Epithelial cell of proximal tubule (primary cell): ENCODE measurements at places on chromosomes 7 and 10. TPM values are rescaled to one million over a fixed set of nuclear protein-coding genes. Genes with fewer than 3 reads are reported as not detected.

DNA sequence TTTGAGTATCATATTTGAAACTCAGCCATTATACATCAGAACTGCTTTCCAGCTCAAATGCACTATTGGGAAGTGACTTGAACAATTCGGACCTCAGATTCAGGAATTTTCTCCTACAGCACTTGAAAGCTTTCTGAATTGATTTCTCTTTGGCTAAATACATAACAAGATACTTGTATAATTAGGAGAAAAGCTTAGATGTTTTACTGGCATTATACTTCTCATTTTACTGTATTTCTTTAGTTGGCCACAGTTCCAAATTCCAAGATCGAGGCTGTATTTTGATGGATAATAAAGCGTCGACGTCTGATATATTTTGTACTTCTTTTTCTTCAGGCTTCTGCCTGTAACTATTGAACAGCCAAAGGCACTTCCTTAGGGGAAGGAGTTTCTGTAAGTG is 26.7 kb upstream of the LYZL2 start:
- DNase-seq, result no peak

DNA sequence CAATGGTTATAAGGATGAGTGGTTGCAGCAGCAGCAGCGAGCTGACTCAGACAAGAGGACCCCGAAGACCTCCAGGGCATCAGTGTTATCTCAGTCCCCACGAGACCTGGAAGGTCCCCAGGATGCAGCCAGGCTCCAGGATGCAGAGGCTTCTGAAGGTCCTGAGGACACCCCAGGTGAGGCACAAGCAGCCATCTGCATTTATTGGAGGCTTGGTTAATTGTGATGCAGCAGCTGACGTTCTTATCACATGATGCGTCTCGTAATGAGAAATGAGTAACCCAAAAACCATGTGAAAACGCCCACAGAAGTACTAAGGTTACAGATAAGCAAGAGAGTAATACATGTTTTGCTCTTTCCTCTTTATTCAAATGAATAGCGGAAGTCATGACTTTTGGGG is 17.4 kb downstream of the C7orf57 start:
- peak; percentile 43 for DNase-seq

- DNase-seq, result no peak
These were observed 5.7 kb downstream of the TRIM8 start for GRCh38 chr10:102649797-102650654.

The ARF5 gene
- total RNA-seq, result 252 and 276 TPM in 2 replicates

The TYW1B gene
- total RNA-seq, result 0.80 and 1.3 TPM in 2 replicates

DNA sequence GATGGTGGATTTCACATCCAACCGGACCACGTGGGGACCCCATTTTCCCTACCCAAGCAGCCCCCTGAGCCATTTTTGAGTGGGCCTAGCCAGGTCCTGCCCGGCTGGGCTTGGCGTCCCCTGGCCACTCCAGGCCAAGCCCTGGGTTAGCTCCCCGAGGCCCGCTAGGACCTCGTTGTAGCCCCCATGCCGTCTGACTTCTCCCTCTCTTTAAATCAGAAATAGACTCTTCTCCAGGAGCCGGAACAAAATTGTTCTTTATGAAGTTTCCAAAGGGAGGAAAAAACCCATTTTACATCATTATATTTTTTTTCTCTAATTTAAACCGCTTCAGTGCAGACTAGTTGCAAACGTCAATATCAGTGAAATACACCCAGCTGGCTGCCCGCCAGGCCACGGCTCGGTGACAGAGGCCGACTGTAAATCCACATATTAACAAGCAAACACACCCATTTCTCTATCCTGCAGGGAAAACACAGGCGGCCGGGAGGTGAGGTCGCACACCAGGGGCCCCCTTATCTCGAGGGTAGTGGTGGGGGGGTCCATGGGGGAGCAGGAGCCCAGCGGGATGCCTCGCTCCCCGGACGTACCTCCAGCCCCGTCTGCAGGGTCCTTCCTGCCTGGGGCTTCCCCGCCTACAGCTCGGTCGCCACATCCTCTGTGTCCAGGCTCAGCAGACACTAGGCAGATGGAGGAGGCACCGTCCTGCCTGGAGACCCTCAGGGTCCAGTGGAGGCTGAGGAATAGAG is 72.7 kb downstream of the ELFN1 start:
- no peak for DNase-seq

The INMT gene
- total RNA-seq, result 0.81 TPM in 1 of 2 replicates, not detected in the other

DNA sequence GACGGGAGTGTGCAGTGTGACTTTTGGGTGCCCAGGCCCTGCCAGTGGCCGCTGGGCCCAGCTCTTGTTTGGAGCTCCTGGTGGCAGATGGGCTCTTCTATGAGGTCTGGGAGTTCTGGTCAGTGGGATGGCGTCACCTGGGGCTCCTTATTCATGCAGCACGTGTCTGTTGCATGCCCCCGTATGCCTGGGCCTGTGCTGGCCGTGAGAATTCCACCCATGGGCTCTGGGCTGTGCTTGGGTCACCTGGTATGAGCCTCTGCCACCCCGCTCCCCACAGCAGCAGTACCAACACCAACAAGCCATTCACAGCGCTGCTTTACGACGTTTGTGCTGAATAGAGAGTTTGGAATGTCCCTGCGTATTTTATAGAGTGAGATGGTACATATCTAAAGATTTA is 27.1 kb downstream of the INPP5A start:
- DNase-seq, result no peak

The CAV2 gene
- total RNA-seq, result 81.7 and 94.1 TPM in 2 replicates
